ENCODE measurements at places on chromosomes 2 and 18.
A peak's percentile ranks its signal among the peaks of the same experiment; 100 is the strongest.

DNA sequence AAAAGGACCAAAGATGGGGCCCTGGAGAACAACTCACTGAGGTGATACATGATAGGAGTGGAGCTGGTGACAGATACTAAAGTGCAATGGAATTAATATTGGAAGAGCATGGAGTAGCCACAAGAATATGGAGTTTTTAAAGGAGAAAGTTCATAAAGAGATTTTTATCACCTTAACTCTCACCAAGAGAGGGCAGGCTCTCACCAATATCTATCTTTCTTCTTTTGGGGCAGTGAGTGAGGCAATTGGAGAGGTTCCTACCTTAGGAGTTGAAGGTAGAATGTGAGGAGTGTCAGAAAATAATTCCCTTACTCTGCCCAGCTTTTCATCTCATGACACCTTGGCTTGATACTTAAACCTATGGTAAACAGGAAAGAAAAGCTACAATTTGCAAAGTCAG, 233.7 kb upstream of the CWC22 start:
- DNase-seq = no peak

GRCh38 chr2:237039301-237040031, 46.2 kb upstream of the COPS8 start:
- DNase-seq = no peak

- DNase-seq = peak; percentile 88
Observed at GRCh38 chr2:74876081-74876886, 42.4 kb downstream of the HK2 start.

- no peak for DNase-seq
Observed at GRCh38 chr18:56248610-56249235, 389.7 kb downstream of the TXNL1 start.

DNA sequence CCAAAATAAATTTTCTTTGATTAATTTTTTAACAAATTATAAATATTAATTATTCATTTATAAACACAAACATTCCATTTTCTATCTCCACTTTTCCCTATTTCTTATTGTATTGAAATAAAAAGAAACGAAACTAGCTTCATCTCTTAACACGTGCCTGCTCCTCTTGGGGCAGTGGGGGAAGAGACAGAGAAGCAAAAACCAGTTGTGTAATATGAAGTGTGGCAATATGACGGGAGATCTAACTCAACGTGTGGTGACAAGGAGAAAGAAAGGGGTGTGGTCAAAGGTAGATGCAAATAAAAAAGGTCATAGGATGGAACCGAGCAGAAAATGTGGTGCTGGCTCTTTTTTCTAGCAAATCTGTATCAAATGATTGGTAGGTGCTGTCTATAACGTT, 106.9 kb upstream of the SLC8A1 start:
- DNase-seq = peak; percentile 22

DNA sequence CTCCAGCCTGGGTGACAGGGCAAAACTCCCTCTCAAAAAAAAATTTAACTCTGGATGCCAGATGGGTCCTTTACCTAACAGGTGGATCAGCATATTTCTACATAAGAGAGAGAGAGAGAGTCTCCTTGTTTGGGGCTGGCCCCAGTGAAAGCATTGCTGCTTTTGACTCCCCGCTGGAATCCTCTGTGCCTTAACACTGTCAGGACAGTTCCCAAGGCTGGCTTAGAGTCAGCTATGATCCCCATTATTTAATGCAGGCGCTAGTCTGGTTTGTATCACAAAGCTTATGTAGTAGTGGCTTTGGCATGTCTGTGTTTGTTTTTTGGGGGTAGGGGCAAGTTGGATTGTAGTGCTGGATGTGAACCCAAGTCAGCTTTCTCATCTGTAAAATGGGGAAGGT, 9.4 kb downstream of the INPP4A start:
- DNase-seq = no peak

DNA sequence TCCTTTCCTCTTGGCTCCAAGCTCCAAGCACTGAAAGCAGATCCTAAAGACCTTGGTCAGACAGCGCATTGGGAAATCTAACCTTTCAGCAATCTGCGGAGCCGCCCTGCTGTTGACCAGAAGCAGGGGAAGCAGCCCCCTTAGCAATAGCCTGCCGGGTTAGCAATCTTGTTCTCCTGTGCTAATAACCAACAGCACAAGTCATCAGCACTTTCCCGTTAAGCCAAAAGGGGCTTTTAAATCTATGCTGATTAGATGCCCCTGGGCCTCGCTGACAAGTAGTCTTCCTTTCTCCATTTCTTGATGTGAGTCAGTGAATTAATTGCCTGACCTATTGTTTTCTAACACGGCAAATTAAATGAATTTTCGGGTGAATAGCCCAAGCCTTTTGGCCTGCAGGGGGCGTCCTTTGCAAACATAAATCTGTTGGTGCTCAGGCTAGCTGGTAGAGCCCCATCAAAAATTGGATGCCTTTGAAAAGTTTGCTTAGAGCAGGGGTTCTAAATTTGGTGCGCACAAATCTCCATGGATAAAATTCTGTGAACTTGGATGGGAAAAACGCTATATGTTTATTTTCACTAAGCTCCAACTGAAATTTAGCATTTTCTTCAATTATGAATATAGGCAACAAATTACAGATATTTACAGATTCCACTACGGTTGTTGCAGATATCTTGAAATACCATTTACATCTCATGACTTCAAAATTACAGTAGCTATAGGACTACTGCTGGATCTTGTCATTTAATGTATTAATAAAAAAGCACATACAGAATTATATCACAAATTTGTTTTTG, 24.6 kb downstream of the MAIP1 start:
- peak; percentile 89 for DNase-seq

GRCh38 chr2:69213201-69213600, 173.8 kb downstream of the GFPT1 start:
- DNase-seq = no peak

- DNase-seq = no peak
Observed at GRCh38 chr2:29703336-29703735, 218.1 kb downstream of the ALK start.

Data from hematopoietic multipotent progenitor cell treated with erythropoietin and hydrocortisone succinate and interleukin-3 and kit ligand, for 4 days (in vitro differentiated cells).